Stimulated activated CD4-positive, alpha-beta T cell treated with anti-CD3 and anti-CD28 coated beads, Interleukin-4, amount 100 ng/mL, for 24 hours (primary cell): ENCODE measurements at places on chromosomes 7 and 10.

DNA sequence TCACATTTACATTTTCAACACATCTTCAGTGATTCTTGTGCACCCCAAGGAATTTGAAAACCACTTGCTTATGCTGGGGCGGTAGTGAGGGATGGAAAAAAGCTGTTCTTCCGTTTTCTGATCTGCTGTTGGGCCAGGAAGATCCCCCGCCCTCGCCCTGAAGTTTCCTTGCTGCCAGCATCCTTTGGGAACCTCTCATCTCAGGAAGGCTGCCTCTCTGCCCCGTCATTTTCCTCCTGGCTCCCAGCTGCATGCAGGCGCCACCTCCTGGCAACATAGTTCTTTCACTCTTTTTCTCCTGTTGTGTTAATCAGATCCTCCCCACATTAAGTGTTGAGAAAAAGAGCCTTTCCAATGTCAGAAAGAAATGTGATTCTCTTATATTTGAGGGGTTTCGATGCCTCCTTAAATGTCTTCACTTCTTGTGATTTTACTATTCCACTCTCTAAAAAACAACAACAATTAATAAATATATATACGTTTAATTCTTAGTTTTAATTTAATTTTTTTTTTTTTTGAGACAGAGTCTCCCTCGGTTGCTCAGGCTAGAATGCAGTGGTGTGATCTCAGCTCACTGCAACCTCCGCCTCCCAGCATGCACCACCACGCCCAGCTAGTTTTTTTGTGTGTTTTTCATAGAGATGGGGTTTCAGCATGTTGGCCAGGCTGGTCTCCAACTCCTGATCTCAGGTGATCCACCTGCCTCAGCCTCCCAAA lies 122.9 kb downstream of the RALA start:
- DNase-seq, result peak; percentile 67

GRCh38 chr10:104920476-104920875 lies 279.4 kb downstream of the SORCS3 start:
- no peak for DNase-seq

GRCh38 chr7:138538518-138538917 lies 78.5 kb downstream of the TRIM24 start:
- DNase-seq, result no peak

GRCh38 chr7:87347207-87347606 lies 1.7 kb downstream of the CROT start:
- DNase-seq, result no peak

DNA sequence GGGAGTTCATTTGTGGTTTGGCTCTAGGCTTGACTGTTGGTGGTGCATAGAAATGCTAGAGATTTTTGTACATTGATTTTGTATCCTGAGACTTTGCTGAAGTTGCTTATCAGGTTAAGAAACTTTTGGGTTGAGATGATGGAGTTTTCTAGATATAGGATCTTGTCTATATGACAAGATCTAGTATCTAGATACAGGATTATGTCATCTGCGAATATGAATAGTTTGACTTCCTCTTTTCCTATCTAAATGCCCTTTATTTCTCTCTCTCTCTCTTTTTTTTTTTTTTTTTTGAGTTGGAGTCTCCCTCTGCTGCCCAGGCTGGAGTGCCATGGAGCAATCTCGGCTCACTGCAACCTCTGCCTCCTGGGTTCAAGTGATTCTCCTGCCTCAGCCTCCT lies 62.9 kb downstream of the MGAM2 start:
- DNase-seq, result no peak

DNA sequence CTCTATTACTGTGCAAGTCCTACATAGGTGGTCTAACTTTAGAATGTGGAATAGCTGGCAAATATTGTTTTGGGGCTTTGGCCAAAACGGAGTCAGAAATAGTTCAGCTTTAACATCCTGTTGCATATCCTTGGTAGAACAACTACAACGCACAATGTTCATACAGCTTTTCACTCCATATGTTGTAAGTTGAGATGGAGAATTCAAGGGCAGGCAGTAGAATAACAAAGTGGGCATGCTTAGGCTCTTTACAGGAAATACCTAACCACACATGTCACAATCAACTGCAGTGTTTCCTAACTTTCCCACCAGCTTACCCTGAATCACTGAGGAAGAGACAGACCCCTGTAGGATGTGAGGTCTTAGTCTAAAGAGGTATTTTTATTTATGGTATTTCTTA lies 122.3 kb downstream of the PPP1R3A start:
- DNase-seq, result no peak

DNA sequence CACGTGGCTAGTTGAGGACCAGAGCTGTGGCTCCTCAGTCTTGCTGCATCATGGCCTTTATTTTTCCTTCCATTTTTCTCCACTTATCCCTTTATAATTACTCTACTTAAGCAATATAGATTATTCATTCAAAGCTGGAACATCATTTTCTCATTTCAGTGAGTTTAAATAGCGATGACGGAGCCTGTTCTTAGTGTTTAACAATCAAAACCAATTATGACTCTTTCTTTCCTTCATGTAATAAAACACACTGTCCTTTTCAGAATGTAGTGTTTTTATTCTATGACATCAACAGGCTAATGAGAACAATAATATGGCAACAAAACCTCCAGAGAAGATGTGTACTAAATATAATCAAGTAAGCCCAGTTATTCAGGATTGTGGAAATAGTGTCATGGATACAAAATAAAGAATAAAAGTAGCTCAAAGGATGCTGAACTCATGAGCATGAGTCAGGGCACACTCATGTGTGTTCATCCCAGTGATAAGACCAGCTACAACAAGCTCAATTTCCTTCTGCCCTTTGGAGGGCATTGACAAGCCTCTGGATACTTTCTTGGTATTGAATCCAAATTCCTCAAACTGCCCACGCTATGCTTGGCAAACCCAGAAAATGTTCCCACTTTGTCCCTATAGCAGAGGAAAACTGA lies 188.4 kb downstream of the CYP26A1 start:
- no peak for DNase-seq

DNA sequence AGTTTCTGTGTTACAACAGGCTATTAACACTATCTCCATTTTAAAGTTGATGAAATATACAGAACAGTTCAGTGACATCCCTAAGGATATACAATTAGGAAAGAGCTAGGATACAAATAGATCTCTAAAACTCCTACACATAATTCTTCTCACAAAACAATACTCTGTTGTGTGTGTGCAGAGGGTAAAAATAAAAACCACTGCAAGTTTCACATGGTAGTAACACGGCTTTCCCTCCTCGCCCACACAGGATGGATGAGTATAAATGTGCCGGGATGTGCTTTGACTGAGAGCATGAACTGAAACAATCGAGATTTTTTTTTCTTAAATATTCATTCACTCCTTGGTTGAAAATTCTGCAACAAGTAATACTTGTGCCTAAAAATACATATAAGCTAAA lies 131.5 kb upstream of the C1QL3 start:
- DNase-seq, result no peak

DNA sequence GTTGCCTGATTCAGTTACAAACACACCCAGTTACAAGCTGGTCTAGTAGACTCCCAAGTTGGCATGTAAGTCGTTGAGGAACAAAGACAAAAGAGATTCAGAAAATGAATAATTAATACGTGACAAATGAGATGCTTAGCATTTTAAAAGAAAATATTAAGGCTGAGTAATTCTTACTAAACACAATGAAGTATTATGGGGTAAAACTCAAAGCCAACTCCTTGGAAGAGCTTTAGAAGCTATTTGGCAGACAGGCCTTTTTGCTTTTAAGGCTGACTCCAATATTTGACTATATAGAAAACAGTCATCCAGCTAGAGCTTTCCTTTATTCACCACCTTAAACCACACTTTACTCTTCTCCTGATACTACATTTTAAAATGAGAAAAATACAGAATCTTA lies 5.4 kb downstream of the TRDMT1 start:
- no peak for DNase-seq

- no peak for DNase-seq
These were observed 79.9 kb downstream of the CNNM2 start for GRCh38 chr10:102997998-102998397.

GRCh38 chr7:101231644-101232043 lies 6.0 kb downstream of the CLDN15 start:
- DNase-seq, result no peak

DNA sequence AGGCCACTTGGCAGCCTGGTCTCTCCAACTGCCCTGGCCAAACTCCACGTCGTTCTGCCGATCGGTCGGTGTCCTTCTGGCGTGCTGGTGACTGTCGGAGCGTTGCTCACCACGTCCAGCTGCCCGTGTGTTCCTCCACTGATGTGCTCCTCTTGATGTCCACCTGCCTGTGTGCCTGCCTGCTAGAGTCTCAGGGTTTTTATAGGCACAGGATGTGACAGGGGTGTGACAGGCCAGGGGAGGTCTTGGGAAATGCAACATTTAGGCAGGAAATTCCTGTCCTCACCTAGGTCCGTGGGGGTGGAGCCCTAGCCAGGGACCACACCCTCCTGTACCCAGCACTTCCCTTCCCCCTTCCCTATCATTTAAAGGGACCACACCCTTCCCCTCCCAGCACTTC lies 25.2 kb upstream of the CFAP46 start:
- DNase-seq, result no peak
